Activated naive CD8-positive, alpha-beta T cell treated with anti-CD3 and anti-CD28 coated beads for 36 hours (primary cell): ENCODE measurements at places on chromosomes 12 and 14. TPM values are rescaled to one million over a fixed set of nuclear protein-coding genes. Genes with fewer than 3 reads are reported as not detected.

AKAP6 gene
- 1.3 TPM for total RNA-seq

NINJ2 gene
- total RNA-seq = 1.4 TPM

BIN2 gene
- 32.0 TPM for total RNA-seq

GPRC5D gene
- total RNA-seq = not detected

ERP29 gene
- 79.9 TPM for total RNA-seq

COX6A1 gene
- total RNA-seq = 455 TPM

CRACR2A gene
- 24.5 TPM for total RNA-seq

TMEM19 gene
- total RNA-seq = 16.2 TPM

GYS2 gene
- not detected for total RNA-seq

SLC6A15 gene
- total RNA-seq = 0.29 TPM

OR4E2 gene
- total RNA-seq = not detected

AKAP3 gene
- total RNA-seq = 2.7 TPM

DDX23 gene
- 129 TPM for total RNA-seq

OTOGL gene
- total RNA-seq = not detected

ADCY4 gene
- total RNA-seq = 0.70 TPM

TEX52 gene
- not detected for total RNA-seq

PLEKHA5 gene
- total RNA-seq = 2.1 TPM

RAD9B gene
- 3.2 TPM for total RNA-seq

C12orf42 gene
- total RNA-seq = 0.19 TPM

GZMB gene
- 1,284 TPM for total RNA-seq
